ENCODE measurements at places on chromosomes 11 and 22.
A peak's percentile ranks its signal among the peaks of the same experiment; 100 is the strongest.

GRCh38 chr22:21933910-21934309, 18.7 kb downstream of the PPM1F start:
- no peak for DNase-seq

DNA sequence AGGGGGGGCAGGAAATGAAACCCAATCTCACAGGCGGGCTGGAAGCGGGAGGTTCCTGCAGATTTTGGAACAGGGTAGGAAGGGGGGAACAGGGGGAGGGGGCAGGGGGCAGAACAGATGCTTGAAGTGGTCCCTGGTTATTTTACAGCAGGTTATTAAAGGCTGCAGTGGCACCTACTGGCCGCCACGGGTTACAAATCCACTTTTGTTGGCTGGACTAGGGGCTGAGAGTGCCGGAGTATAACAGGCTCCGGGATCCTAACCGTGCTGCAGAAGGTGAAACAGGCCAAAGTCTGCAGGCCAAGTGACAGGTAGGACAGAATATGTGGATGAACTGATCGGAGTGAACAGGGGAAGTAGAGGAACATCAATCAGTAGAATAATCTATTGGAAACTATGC, 2.5 kb downstream of the ROBO3 start:
- DNase-seq, result no peak

DNA sequence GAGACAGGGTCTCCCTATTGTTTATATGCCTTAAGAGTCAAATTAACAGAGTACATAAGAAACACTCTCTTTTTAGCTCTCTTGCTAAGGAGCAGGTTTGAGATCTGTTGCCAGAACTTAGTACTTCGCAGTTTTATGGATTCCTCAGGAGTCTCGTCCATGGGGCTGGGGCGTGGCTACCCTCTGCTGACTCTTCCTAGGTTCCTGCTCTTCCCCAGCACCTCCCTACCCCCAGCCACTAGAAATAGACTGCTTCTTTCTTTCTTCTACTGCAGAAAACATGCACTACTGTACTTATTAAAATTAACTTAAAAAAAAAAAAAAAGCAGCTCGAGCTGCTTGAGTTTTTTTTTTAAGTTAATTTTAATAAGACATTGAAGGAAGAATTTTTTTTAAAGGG, 8.0 kb downstream of the FAM118B start:
- DNase-seq, result no peak

DNA sequence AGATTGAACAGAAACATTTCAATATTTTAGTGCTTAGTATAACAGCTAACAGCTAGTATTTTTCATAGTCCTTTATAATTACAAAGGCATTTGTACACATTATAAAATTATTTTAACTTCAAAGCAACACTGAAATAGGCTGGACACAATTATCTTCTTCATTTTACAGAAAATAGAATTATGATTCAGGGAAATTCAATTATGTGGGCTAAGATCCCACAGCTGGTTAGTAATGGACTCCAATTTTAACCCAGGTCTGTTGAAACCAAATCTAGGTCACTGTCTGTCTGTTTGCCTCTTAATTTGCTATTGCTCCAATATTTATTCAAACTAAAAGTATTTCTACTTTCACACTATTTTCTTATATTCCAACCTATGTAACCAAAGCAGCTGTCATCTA, 154.1 kb upstream of the CTSC start:
- no peak for DNase-seq

GRCh38 chr22:44067901-44068300, 43.8 kb downstream of the PARVB start:
- no peak for DNase-seq

- DNase-seq, result peak; percentile 93
These were observed at the start of gene RRM1 for GRCh38 chr11:4094348-4095291. Gene RRM1 (plus strand): TSS chr11:4094799. CDS start chr11:4095013, 214 bp downstream.

DNA sequence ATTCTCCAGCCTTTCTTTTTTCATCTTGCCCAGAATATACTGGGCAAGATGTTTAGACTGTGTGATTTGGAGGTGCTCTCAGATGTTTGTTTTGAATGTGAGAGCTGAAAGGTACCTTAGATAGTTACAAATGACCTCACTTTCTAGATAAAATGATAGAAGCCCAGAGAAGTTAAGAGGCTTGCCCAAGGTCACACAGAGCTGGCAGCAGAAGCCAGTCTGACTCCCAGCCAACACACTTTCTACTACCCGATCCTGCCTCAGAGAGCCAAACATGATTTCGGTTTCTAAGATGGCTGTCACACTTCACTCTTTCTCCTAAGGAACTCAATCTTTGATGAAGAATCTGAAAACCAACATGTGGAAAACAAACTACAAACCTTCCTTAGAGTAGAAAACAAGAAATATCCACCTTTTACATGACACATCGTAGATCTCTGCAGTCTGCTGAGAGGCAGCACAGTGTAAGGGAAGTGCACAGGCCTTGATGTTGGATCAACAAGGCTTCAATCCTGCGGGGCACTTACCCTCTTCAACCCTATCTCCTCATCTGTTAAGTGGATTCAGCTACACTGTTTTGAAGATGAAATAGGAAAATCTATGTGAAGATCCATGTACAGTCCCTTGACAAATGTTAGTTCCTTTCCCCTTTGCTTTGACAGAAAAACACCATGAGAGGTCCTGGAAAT, 58.6 kb downstream of the SYTL2 start:
- no peak for DNase-seq

- DNase-seq, result no peak
These were observed 14.7 kb downstream of the MGAT3 start for GRCh38 chr22:39471381-39472141.

DNA sequence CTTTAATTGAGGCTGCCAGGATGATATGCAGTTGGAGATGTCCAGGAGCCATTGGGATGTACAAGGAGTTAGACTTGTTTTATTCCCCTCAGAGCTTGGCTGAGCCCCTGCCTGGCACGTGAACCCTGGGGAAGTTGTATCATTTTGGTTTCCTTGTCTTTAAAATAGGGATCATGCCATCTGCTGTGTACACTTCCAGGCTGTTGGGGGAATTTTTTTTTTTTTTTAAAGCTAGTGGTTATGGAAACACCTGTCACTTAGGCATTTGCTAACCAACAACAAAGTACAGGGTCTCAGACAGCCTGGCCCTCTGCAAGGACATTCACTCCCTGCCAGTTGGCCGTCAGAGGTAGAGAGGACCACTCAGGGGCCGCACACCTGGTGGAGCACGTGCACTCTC, 8.5 kb upstream of the RAB1B start:
- no peak for DNase-seq

DNA sequence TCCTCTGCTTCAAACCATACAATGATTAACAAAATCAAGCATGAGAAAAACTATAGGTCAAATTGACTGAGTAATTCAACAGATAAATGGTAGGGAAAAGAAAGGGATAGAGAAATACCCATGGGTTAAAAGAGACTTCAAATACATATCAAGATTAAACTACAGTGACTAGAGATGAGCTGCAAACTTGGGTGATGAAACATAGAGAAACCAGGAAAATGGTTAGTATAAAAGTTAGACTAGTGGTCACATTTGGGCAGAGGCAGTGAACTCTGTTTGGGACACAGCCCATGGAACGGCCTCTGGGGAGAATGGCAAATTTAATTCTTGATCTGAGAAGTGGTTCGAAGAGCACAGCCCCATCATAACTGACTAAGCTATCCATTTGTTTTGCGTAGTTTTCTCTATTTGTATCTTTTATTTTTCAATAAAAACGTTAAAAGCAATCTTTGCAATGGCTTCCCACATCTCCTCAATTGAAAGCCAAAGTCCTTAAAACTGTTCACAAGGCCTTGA, 99.4 kb downstream of the APIP start:
- DNase-seq, result no peak

GRCh38 chr11:3224401-3225057, 5.9 kb upstream of the MRGPRG start:
- no peak for DNase-seq

DNA sequence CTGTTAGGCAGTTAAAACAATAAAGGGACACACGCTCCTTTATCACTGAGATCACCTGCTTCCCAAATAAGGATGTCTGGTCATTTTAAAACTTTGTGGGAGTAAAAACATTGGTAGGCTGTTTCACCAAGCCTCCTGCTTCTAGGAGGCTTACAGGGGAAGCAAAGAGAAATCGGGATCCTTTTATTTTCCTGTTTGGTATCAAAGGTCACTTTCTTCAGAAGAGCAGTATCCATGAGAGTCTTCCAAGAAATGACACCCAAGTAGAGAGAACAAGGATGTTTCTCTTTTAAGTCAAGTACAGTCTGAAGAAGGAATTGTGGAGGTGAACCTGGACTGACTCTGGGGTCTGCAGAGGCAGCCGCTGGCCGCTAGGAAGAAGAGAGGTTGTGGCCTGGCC, 36.9 kb upstream of the BID start:
- DNase-seq, result no peak

DNA sequence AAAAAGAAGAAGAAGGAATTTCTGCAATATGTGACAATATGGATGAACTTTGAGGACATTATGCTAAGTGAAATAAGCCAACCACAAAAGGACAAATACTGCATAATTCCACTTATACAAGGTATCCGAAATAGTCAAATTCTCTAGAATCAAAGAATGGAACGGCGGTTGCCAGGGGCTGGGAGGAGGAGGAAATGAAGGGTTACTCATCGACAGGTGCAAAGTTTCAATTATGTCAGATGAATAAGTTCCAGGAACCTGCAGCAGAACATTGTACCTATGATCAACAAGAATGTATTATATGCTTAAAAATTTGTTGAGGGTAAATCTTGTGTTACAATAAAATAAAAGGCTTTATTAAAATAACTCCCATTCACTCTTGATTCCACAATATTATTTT, 49.0 kb downstream of the SC5D start:
- no peak for DNase-seq

DNA sequence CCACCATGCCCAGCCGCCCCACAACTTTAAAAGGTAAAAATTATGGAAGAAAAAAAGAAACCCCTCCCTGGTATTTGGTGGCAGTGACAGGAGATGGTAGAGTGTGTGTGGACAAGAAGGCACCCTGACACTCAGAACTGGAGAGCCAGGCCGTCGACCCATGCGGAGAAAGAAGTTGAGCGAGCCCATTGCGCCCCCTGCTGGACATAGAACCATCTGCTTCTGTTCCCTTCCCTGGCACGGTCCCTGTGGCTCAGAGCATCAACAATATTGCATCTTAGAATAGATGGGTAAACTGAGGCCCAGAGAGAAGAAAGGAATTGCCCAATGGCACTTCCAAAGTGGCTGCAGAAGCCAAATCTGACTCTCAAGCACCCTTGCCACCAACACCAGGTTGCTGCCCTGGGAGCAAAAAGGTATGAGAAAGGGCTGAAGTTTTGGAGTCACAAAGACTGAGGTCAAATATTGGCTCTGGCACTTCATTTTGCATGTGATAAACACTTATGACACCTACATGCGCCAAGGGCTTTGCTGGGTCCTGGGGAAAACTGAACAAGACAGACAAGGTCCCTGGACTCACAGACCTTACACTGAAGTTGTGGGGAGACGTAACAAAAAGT, 8.6 kb downstream of the MRPL11 start:
- peak; percentile 53 for DNase-seq

GRCh38 chr22:29692327-29692640, 27.5 kb upstream of the CABP7 start:
- DNase-seq, result no peak
